Activated CD4-positive, alpha-beta memory T cell treated with anti-CD3 and anti-CD28 coated beads, Interleukin-2, amount 10 ng/mL, durations not matched to agents 7 days and 5 days (primary cell): ENCODE measurements at places on chromosomes 2 and 18. TPM values are rescaled to one million over a fixed set of nuclear protein-coding genes. Genes with fewer than 3 reads are reported as not detected.

- no peaks in the 10 kb centered on the region for H3K4me1 ChIP-seq
- H3K27me3 ChIP-seq: no peaks in the 10 kb centered on the region
- H3K27ac ChIP-seq: no peak overlapping the region
- no peaks in the 10 kb centered on the region for H3K36me3 ChIP-seq
Observed at GRCh38 chr18:71105078-71105819, 816.4 kb downstream of the SOCS6 start.

DNA sequence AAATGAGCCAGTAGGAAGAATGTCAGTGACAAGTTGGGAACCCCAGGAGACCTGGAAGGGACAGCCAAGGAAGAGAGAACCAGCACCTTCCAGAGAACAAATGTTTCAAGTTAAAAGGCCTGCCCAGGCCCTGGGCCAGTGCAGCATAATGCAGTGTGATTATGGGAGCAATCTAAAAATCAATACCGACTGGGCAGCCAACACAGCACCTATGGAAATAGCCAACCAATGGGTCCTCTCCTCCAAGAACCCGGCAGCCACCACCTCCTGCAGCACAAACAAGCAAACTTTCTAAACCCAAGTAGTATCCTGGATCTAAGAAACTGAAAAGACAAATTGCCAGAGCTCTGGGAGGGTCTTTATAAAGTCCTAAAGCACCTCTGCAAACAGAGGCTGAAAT, 71.7 kb downstream of the CLHC1 start:
- H3K27ac ChIP-seq: no peak overlapping the region
- H3K27me3 ChIP-seq: no peaks in the 10 kb centered on the region
- DNase-seq: no peak
- H3K4me1 ChIP-seq: peaks cover 7% of the 10 kb centered on the region
- no peak overlapping the region for H3K4me3 ChIP-seq

Gene TFPI
- total RNA-seq: not detected

Gene NXPH2
- total RNA-seq: not detected

DNA sequence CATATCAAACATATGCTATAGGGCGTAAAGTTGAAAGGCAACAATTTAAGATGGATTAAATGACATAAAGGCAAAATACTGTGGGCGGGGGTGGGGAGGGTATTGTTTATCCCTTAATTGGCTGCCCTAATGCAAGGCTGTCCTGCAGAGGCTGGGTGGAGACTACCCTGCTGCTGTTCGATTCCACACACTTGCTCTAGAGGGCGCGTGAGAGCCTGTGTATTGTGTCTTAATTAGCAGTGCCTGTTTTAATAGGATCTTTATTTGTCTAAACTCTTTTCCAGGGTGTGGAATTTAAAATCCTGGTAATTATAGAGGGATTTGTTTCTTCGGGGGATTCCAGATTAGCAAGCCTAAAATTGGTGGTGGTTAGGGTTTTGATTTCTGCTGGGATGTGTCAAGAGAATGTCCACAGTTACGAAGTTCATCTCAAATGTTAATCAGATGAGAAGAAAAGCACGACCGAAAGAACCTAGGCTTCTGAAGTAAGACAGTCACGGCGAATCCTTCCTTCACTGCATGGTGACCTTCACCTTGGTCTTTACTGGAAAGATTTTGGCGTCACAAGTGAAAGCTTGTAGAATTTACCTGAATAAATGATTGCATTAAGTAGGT, 103.5 kb upstream of the MAP3K20 start:
- no peak overlapping the region for H3K4me3 ChIP-seq
- peak; percentile 43 for DNase-seq
- no peak overlapping the region for H3K27ac ChIP-seq
- H3K4me1 ChIP-seq: peaks cover 2% of the 10 kb centered on the region
- peaks cover 45% of the 10 kb centered on the region for H3K27me3 ChIP-seq

Gene PCARE
- not detected for total RNA-seq

Gene AQP12B
- total RNA-seq: not detected

Gene SLC30A3
- 0.45 TPM for total RNA-seq

- no peaks in the 10 kb centered on the region for H3K4me1 ChIP-seq
- no peak overlapping the region for H3K4me3 ChIP-seq
- no peaks in the 10 kb centered on the region for H3K36me3 ChIP-seq
- H3K27me3 ChIP-seq: peaks cover 7% of the 10 kb centered on the region
- no peak overlapping the region for H3K27ac ChIP-seq
Observed at GRCh38 chr2:158743879-158744278, 51.2 kb upstream of the DAPL1 start.

Gene RGPD8
- total RNA-seq: 7.9 TPM

GRCh38 chr18:63492851-63493250, 16.1 kb downstream of the SERPINB5 start:
- no peak overlapping the region for H3K27ac ChIP-seq
- no peak overlapping the region for H3K4me3 ChIP-seq
- H3K27me3 ChIP-seq: peaks cover 15% of the 10 kb centered on the region
- DNase-seq: no peak
- no peaks in the 10 kb centered on the region for H3K36me3 ChIP-seq
- no peaks in the 10 kb centered on the region for H3K4me1 ChIP-seq

Gene UNC80
- not detected for total RNA-seq

Gene SNORC
- total RNA-seq: 1.3 TPM

DNA sequence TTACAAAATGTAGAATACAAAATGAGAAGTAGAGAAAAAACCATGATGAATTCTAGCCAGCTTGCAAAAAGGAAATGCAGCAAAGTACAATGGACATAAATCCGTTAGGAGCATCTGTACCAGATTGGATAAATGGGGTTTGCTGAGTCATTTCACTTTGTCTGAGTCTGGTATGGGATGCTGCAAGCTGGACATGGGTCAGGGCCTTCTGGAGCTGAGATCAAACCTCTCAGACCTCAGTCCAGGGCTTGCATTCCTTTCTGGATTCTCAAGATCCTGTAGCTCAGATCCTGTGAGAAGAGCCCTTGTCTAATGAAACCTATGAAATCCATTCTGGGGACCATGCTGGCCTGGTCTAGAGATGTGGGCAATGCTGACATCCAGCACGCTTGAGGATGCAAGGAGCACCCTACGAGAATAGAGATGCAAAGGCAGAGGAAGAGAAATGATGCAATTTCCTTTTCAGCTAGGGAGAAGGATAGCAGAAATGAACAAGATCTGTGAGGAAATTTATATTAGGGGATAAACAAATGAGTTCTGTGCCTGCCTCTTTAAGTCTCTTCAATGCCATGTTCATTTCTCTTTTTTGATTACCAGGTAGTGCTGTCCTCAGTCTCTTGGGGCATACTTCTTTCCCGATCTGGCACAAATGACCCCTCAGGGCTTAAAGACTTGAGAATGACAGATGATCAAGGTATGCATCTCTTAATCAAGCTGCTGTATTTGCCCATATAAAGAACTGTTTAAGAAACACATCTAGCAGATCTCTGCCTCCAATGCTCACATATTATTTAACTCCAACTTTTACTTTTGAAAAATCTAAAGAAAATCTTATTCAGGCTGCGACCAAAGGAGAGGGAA, 230.4 kb downstream of the MEIS1 start:
- H3K36me3 ChIP-seq: no peaks in the 10 kb centered on the region
- no peaks in the 10 kb centered on the region for H3K27me3 ChIP-seq
- H3K4me1 ChIP-seq: no peaks in the 10 kb centered on the region
